Nephron progenitor cell (in vitro differentiated cells): ENCODE measurements at places on chromosomes 3 and 15.

GRCh38 chr15:42576776-42577175, 1.4 kb downstream of the STARD9 start:
- DNase-seq, result no peak

DNA sequence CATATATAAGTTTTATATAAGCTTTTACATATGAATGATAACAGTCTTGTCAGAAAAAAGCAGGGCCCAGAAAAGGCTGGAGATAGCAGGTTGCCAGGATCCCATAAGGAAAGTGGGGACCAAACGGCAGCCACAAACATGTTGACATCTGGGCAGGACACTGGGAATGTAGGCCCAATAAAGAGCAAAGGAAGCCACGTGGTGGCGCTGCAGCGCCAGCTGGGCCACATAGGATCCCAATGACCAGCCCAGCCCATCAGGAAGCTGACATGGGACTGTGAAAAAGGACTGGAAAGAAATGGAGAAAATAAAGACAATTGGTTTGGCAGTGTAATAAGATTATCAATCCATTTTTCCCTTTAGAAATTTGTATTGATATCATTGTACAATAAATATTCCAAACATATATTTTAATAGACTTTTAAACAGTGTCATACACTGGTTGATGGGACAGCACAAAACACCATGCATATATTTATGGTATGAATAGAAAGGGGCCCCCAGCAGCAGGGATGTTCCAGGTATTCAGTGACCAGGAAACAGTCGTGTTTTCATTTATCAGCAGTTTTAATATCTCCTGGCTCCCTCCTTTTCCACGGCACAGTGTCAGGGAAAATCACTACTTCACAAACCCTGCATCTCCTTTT, 89.0 kb upstream of the STRIT1 start:
- peak; percentile 84 for DNase-seq

DNA sequence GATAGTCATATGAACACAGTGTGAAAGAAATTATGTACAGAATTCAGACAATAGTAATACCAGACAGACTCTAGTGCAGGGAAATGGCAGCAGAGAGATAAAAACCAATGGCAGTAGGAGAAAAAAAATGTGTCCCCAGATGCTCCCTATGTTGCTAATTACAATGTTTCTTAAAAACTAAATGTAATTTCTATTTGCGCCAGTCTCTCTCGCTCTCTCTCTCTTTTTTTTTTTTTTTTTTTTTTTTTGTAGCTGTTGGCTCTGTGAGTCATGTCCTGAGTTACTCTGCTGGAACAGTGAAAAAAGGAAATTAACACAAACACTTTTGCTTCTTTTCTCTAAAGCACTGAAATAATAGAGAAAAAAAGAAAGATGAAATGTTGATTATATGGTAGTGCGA, 871.9 kb downstream of the GBE1 start:
- no peak for DNase-seq

GRCh38 chr3:100047455-100048141, 66.7 kb downstream of the FILIP1L start:
- DNase-seq, result no peak

GRCh38 chr3:107669669-107670068, 146.9 kb downstream of the BBX start:
- DNase-seq, result no peak

GRCh38 chr3:67312155-67312554, 314.0 kb downstream of the KBTBD8 start:
- no peak for DNase-seq

DNA sequence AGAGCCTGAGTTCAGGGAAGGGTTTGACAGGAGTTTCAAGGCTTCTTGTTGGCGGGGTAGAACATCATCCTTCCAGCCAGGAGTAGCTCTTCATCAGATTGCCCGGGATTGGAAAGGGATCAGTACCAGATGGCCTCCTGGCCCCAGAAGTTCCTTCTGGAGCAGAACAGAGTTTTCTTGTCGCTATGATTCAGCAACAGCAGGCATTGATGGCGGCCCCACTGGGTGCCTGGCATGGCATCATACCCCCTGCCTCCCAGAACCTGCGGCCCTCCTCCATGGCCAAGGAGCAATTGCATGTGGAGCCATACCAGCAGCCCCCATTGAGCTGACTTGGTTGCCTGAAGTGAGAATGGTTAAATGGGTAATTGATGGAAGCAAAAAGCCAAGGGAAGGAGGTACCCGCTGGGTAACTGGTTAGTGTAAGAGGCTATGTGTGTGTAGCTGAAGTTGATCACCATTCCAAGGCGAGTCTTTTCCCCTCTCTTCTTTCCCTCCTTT, 305.6 kb downstream of the PTPRG start:
- no peak for DNase-seq

GRCh38 chr3:81643721-81644120, 117.7 kb downstream of the GBE1 start:
- no peak for DNase-seq
